ENCODE measurements at places on chromosomes 12 and 14.

DNA sequence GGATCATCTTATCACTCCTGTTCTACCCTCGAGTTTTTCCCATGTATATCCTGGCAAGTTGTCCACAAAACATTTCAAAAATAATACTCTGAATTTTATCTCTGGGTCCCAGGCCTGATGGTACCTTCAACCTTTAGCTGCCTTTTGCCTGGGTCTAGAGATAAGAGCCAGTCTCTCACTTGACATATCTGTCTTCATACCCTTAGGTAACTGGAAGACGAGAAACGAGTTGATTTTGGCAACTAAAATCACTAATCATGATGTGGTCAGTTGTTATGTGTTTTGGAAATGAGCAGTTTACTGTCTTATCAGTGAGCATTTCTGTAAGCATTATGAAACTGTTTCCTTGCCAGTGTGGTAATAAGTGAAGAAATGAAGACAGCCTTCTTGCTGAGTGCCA, 6.3 kb downstream of the RNF10 start:
- DNase-seq, result no peak

- no peak for DNase-seq
These were observed 341.8 kb downstream of the NRXN3 start for GRCh38 chr14:78512021-78512420.

DNA sequence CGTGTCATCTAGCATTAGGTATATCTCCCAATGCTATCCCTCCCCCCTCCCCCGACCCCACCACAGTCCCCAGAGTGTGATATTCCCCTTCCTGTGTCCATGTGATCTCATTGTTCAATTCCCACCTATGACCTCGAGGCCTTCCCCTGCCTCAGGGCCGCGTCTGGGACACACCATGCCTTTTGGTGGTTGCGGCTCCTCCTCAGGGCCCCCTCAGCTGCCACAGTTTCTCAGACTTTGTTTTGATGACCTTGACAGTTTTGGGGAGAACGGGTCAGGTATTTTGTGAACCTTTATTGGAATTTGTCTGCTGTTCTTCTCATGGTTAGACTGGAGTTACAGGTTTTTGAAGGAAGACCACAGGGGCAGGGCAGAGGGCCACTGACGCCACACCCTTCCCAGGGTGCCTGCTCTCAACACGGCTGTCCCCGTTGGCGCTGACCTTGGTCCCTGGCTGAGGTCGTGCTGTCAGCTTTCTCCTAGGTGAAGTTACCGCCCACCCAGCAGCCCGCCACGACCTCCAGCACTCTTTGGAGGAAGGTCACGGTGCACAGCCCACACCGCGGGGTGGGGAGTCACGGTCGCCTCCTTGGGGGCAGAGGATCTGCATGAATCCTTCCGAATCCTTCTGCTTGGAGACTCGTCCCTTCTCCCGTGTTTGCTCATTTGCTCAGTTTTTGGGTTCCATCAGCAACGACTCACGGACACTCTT, 130.5 kb downstream of the KIF26A start:
- DNase-seq, result no peak

- peak; percentile 81 for DNase-seq
These were observed 13.1 kb downstream of the ASIC1 start for GRCh38 chr12:50070314-50071060.

GRCh38 chr12:79439175-79439825, 251.5 kb downstream of the PAWR start:
- DNase-seq, result no peak

GRCh38 chr12:76264611-76265012, 83.6 kb downstream of the BBS10 start:
- no peak for DNase-seq

- DNase-seq, result no peak
These were observed 103.2 kb downstream of the SLC15A5 start for GRCh38 chr12:16174282-16174681.

Measured in mucosa of gallbladder (tissue), 1 donor.